ENCODE measurements at places on chromosomes 5 and 9.

- no peak for DNase-seq
These were observed 127.0 kb downstream of the TENT4A start for GRCh38 chr5:6840136-6840793.

- DNase-seq = no peak
These were observed 64.7 kb downstream of the NR3C1 start for GRCh38 chr5:143338658-143339366.

GRCh38 chr9:73434826-73435225 lies 283.2 kb downstream of the ANXA1 start:
- DNase-seq = no peak

GRCh38 chr5:80192507-80193241 lies 63.2 kb downstream of the SERINC5 start:
- DNase-seq = no peak

DNA sequence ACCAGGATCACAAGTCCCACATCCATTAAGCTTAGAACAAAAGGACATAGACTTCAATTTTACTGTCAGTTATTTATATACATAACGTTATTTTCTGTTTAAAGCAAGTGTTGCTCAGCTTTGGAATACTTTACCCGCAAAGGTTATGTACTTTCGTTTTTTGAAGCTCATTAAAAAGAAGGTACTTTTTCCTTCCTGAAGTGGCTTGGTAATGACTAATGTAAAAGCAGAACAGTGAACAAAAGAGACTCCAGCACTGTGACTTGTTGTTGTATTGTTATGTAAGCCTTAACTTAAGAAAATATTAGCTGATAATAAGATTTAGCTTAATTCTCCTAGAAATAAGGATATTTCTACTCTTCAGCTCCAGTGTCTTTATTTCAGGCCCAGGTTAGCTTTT lies 97.3 kb upstream of the SLCO6A1 start:
- peak; percentile 15 for DNase-seq

GRCh38 chr9:34575241-34575640 lies 14.3 kb downstream of the CNTFR start:
- DNase-seq = no peak

- no peak for DNase-seq
These were observed 535.3 kb downstream of the EFNA5 start for GRCh38 chr5:107135391-107135790.
